A549 treated with Hydrocortisone at 1 μM for 4 hours (cell line): ENCODE measurements at places on chromosomes 7 and 10. TPM values are rescaled to one million over a fixed set of nuclear protein-coding genes. Genes with fewer than 3 reads are reported as not detected.

LEP gene
- not detected in 5 replicates for total RNA-seq

ASAH2 gene
- 2.2 to 3.8 TPM (median 2.3 TPM) in 5 replicates for total RNA-seq

SRGN gene
- total RNA-seq, result 91.0 to 135 TPM (median 98.2 TPM) in 5 replicates

SPDYE1 gene
- total RNA-seq, result not detected in 5 replicates

DTX2 gene
- 25.3 to 33.9 TPM (median 30.2 TPM) in 5 replicates for total RNA-seq

SEPHS1 gene
- total RNA-seq, result 62.1 to 84.0 TPM (median 66.4 TPM) in 5 replicates

STEAP2 gene
- 3.0 to 4.9 TPM (median 4.4 TPM) in 5 replicates for total RNA-seq

TSPAN13 gene
- 15.6 to 19.3 TPM (median 16.3 TPM) in 5 replicates for total RNA-seq
